ENCODE measurements at places on chromosomes 7 and 10.

DNA sequence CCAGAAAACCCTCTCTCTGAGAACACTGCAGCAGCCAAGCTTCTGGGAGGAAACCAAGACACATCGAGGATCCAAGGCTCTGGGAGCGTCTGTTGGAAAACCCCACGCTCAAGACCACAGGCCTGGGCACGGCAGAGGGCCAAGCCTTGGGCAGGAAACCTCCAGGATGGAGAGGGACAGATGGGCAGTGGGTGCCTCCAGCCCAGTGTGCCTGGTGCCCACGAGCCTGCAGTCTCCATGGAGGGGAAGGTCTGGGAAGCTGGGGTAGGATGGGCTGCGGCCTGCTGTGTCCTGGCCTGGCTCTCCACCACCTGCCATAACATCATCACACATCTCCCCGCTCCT lies 96.1 kb downstream of the FAM53B start:
- DNase-seq: no peak

DNA sequence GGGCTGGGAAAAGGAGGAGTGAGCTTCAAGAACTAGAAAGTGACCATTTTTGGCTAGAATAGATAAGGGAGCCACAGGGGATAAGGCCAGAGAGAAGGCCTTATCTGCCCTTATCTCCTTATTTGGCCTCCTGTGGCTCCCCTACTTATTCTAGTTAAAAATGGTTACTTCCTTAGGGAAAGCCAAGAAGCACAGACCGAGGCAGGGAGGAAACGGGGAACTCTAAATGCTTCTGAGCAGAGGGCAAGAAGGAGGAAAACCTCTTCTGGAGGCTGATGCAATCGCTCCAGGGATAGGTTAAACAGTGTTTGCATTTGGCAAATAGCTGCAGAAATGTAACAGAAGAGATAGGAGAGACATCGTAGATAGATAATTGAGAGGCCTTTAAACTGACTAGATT lies 18.6 kb downstream of the NRP1 start:
- DNase-seq: no peak

DNA sequence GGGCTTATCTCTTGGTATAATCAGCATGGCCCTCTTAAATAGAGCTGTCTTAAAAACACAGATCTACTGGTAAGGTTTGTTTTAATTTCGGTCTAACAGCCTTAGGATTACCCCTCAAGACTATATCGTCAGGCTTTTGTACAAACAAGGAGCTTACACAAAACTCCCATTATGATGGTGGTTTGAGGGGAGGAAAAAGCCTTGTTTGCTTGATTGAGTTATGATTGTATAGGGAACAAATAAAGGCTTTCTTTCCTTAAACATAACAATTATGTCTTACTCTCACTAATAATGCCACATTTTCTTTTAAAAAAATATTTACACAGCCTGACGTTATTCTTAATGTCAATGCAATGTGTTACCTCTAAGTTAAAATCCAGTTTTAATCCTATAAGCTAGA lies 188.8 kb upstream of the TCF7L2 start:
- no peak for DNase-seq

DNA sequence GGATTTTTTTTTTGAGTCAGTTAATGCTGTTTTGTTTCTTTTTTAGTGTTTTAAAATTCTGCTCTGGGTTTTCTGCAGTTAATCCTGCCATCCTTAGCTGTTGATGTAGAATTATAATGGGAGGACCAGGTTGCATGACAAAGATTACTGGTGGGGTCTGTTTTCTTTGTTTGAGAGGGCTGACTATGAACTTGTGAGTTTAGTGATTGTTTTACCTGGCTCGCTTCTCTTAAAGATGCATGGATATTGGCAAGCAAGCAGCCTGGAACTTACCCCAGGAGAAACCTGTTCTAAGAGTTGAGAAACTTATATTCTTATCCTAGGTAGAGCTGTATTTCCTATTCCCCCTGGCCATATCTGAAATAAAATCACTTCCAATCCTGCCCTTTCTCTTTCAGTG lies 727.8 kb downstream of the GRM8 start:
- no peak for DNase-seq

- no peak for DNase-seq
Observed at GRCh38 chr10:14673189-14673861, 101.4 kb downstream of the FAM107B start.

GRCh38 chr10:80855348-80855971 lies 317.8 kb downstream of the SH2D4B start:
- DNase-seq: no peak
